ENCODE measurements at places on chromosomes 5 and 9.

- DNase-seq: no peak
Measured at GRCh38 chr5:154249826-154250225, 59.3 kb downstream of the GALNT10 start.

DNA sequence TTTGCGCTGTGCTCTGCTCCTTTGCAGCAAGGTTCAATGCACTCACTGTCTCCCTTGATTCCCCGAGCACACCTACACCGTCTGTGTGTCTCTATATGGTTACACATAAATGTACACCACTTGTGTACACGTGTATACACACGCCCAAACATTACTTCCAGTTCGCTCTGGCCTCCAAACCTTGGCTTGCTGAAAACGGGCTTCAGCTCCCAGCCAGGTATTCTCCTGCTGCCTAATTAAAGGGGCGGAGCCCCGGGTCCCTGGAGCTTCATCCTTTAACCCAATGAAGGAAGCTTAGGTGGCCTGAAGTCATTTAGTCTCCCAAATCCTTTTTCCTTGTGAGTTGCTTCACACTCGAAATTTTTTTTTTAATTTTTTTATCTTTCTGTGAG, 4.6 kb downstream of the ISL1 start:
- DNase-seq: no peak

- DNase-seq: no peak
Measured at GRCh38 chr5:139605887-139606286, 42.3 kb upstream of the CXXC5 start.

- DNase-seq: no peak
Measured at GRCh38 chr5:58185801-58186200, 274.1 kb downstream of the PLK2 start.

GRCh38 chr5:158621391-158621790, 478.3 kb downstream of the EBF1 start:
- no peak for DNase-seq

GRCh38 chr5:32329395-32329834, 16.7 kb upstream of the MTMR12 start:
- DNase-seq: no peak

DNA sequence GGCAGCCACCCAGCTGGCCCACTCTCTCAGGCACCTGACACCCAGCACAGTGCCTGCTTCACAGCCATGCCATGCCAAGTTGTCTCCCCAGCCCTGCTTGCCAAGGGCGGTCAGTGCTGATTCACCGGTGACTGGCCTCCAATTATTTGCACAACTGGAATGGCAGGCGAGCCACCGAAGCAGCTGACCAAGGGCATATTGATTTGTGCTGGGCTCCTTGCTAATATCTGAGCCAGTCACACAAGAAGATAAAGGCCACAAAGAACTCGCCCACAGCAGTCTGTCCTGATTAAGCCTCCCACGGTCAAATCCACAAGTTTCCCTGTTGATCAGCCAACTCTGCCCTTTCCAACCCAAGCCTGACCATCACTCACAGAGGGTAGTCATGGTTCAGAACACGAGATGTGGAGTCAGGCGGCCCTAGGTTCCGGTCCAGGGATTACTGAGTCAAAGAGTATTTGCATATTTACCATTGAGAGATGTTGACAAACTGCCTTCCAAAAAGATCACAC, 6.4 kb upstream of the EEIG1 start:
- no peak for DNase-seq

GRCh38 chr9:34980181-34980761, 9.3 kb upstream of the DNAJB5 start:
- no peak for DNase-seq

- DNase-seq: no peak
Measured at GRCh38 chr9:9913276-9913832, 699.4 kb downstream of the PTPRD start.
